MCF 10A (cell line): ENCODE measurements at places on chromosomes 2 and 18. TPM values are rescaled to one million over a fixed set of nuclear protein-coding genes. Genes with fewer than 3 reads are reported as not detected.

The SAG gene
- not detected in 2 replicates for total RNA-seq

The ASXL3 gene
- not detected in 2 replicates for total RNA-seq

The MAP3K19 gene
- not detected in 2 replicates for total RNA-seq

The CRYGC gene
- total RNA-seq: not detected in 2 replicates

The MEIS1 gene
- 4.1 and 4.4 TPM in 2 replicates for total RNA-seq

The CFAP221 gene
- total RNA-seq: not detected in 2 replicates

The MBOAT2 gene
- total RNA-seq: 30.1 and 34.7 TPM in 2 replicates

The IL37 gene
- not detected in 2 replicates for total RNA-seq
